ENCODE measurements at places on chromosomes 7 and 10.

- DNase-seq = peak; percentile 53
Observed at GRCh38 chr10:33241351-33241750, 93.1 kb downstream of the NRP1 start.

GRCh38 chr10:62690703-62691102 lies 113.8 kb upstream of the ADO start:
- DNase-seq = no peak

- DNase-seq = no peak
Observed at GRCh38 chr7:24781106-24781505, 23.8 kb upstream of the GSDME start.

GRCh38 chr7:120927454-120928103 lies 23.0 kb upstream of the ING3 start:
- no peak for DNase-seq

DNA sequence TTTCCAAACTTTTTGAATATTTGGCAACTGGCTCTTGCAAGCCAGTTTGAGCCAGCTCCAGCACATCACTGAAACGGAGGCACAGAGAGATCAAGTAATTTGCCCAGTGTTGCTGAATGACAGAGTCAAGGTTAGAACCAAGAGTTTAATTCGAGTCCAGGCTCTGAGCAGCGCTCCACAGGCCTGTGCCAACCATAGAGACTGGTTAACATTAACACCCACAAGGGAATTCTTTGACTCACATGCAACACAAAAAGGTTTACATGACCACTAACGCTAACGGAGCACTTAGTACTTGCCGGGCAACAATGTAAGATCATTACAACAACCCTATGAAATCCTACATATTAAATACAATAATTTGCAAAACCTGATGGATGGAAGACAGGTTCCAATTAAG lies 1.5 kb downstream of the RGS10 start:
- no peak for DNase-seq

DNA sequence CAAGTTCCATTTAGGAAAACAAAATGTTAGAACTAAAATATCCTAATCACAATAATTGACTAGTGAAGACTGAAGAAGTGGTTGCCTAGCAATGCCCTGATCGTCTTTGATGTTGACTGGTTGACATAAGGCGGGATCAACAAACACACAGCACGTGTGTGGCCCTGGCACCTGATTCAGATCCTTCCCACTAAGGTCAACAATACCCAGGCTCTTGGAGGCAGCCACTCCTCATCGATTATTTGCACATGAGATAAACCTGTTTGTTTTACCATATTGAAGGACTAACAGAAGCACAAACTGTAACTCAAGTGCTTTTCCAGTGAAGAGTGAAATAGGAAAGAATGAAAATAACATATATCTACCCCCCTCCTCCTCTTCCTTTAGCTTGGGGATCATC lies 15.6 kb downstream of the FANK1 start:
- no peak for DNase-seq

- no peak for DNase-seq
Observed at GRCh38 chr7:98174334-98175259, 36.6 kb upstream of the BHLHA15 start.

DNA sequence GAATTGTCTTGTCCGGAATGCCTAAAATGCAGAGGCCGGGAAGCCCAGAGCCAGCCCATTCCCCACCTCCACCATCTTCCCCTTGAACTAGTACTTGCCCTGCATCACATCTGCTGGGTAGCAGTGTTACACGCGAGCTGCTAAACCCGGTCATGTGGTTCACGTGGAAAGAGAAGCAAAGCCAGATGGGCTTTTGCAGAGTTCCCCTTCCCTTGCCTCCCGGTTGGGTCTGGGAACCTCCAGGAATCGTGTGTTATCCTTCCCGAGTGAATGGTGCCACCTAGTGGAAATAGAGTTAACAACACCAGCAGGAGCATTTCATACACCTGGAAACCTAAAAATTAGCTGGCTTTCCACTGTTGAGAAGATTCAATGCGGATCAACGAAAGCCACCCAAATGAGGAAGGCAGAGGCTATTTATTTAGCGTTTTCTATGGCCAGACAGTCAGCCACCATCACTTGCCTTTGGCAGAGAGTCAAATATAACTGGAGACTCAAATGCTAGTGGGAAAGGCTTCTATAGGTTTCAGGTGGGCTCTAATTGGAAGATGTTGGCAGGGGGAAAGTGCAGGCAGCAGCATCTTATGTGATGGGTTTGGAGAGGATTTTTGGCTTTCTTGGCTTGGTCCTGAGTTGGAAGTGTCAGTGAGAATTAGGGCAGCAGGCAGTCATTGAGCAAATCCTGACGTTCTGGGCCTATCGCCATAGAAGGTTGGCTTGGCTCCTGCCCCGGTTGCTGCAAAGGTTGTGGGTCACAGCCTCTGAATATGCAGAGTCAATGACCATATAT lies 12.9 kb upstream of the DENND2A start:
- peak; percentile 88 for DNase-seq
